Thyroid gland (tissue), 4 donors: ENCODE measurements at places on chromosomes 11 and 22. TPM values are rescaled to one million over a fixed set of nuclear protein-coding genes. Genes with fewer than 3 reads are reported as not detected.

DNA sequence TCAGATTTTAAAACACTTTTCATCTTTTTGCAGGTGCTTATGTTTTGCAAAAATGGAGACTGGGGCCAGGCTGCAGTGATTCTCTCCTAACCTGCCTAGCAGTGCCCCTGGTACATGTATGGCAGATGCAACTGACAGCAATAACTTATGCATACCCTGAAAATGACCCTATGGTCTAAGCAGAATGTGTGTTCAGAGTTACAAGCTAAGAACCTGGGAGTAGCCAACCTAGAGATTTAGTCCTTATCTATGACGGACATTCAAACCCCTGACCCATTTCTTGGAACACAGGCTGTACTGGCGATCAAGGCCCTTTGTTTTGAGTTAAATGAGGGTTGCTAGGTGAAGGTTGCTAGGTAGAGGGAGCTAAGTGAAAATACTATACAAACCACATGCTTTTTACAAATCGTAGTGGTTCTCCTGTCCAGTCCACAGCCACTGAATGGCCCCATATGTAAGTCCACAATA is 184.9 kb upstream of the SESN3 start:
- no peak for DNase-seq

Gene ELFN2
- 0.05 TPM for total RNA-seq

DNA sequence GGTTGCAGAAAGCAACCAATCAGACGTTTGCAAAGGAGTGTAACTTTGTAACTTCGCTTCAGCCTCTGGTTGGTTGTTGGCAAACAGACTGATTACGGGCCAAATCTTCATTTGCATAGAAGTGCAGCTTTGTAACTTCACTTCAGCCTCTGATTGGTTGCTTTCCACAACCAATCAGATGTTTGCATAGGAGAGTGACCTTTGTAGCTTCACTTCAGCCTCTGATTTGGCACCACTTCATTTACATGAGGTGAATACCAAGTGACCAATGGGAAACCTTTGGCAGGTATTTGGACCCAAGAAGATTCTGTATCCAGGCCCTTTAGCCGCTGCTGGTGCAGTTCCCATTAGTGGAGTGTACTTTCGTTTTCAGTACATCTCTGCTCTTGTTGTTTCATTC is 16.0 kb downstream of the USP47 start:
- DNase-seq, result no peak

GRCh38 chr22:45157907-45158306 is 5.8 kb upstream of the NUP50 start:
- no peak for DNase-seq

DNA sequence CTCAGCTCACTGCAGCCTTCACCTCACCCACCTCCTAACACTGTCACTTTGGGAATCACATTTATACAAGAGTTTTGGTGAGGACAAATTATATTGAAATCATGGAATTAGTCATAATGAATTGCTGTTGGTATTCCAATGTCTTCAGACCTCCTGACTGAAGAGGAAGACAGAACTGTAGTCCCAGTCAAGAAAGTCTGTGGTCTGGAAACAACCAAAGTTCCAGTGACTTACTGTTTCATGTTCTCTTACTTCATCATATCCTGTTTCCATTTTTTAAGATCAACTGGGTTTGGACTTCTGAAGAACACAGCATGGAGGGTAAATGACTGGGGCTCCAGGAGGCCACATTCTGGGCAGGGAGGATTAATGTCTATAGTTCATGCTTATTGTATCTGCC is 43.0 kb upstream of the HIPK3 start:
- no peak for DNase-seq

DNA sequence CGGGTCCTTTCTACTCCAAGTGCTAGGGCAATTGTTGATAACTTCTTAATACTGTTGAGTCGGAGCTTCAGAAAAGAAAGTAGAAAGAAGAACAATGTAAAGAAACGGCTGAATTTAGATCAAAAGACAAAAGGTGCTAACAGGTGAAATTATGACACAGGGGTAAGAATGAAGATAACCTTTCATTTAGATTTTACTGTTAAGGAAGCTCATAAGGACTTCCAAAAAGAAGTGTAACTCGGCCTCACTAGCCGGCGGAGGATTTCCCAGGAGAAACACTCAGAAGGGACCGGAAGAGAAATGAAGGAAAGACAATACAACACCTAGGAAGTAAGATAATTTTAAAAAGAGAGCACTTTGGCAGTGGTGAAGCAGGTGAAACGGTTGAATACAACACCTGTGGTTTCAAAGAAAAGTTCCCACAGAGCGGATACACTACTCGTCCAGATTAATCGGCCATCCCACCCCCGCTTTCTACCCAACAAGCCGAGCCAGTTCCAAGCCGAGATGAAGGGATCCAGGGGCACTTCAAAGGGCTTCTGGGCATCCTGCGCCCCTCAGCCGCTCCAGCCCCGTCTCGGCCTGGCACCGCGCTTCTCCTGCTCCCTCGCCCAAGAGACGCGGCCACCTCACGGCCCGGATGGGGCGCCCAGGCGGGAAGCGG is 737 bp downstream of the PPP2R1B start:
- peak; percentile 27 for DNase-seq

GRCh38 chr22:37222440-37222971 is 10.2 kb upstream of the SSTR3 start:
- no peak for DNase-seq

DNA sequence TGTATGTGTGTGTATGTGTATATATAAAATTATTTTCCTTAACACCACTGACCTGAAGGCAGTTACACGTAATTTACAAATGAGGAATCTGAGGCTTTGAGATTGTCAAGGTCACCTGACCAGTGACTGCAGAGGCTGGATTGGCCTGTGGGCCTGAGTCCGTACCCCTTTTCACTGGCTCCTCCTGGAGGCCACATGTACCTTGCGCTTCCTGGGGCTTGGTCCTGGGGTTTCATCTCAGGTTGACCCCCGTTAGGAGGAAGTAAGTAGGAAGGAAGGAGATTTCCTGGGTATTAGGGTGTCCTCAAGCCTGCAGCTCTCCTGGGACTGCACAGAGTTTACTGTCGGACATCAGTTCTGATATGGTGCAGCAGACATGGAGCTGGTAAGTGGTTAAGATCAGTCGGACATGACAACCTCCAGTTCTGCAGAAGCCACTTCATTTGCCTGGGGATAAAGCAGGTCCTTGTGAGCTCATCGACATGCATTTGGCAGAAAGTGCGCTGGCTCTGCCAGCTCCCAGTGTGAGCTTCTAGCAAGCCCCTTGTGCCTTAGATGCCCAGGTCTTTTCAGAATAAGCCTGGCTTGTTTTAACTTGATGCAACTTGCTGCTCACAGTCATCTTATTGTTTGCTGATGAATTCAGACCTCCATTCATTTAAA is 36.6 kb downstream of the ST3GAL4 start:
- peak; percentile 80 for DNase-seq

Gene TMEM86A
- 6.6 TPM for total RNA-seq

DNA sequence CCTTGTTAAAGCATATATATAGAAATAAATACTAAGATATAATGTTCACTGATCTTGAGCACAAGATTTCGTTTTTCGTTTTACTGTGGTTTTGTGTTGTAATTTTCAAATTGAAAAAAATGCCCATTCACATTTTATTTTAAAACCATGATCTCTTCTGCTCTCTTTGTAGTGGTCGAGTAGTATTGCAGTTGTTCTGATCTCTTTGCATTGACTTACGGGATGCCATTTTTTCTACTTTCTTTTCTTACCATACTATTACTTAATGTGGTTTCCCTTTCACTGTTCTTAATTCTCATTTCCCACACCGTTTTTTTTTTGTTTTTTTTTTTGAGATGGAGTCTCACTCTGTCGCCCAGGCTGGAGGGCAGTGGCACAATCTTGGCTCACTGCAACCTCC is 289.6 kb downstream of the DYNC2H1 start:
- no peak for DNase-seq

Gene SLC22A8
- total RNA-seq, result not detected

Gene RIC3
- total RNA-seq, result 41.1 TPM

GRCh38 chr11:134609361-134610115 is 197.5 kb upstream of the B3GAT1 start:
- DNase-seq, result peak; percentile 51

Gene DEAF1
- 91.2 TPM for total RNA-seq

DNA sequence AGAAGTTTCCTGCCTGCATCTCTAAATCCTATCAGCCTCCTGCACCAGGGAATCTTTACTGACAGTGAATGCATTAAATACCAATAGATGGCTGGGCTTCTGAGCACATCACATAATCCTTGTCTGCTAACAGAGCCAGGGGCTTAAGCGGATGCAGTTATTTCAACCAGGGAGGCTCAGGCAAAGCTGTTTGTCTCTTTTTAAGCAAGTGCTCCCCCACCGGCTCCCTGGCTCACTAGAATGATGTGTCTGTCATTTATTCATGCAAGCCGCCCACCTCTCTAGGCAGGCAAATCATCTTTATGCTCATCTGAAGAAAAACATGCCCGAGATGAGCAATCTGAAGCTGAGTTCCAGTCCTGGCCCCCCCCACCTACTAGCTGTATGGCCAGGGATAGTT is 182.3 kb downstream of the TENM4 start:
- DNase-seq, result no peak

DNA sequence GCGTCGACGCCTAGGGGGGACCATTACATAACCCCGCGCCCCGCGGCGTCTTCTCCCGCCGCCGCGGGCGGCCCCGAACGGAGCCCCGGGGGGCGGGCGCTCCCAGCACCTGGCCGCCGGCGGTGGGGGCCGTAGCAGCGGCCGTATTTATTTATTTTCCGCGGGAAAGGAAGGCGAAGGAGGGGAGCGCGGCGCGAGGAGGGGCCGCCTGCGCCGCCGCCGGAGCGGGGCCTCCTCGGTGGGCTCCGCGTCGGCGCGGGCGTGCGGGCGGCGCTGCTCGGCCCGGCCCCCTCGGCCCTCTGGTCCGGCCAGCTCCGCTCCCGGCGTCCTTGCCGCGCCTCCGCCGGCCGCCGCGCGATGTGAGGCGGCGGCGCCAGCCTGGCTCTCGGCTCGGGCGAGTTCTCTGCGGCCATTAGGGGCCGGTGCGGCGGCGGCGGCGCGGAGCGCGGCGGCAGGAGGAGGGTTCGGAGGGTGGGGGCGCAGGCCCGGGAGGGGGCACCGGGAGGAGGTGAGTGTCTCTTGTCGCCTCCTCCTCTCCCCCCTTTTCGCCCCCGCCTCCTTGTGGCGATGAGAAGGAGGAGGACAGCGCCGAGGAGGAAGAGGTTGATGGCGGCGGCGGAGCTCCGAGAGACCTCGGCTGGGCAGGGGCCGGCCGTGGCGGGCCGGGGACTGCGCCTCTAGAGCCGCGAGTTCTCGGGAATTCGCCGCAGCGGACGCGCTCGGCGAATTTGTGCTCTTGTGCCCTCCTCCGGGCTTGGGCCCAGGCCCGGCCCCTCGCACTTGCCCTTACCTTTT is at the start of gene EP300:
EP300 (plus strand) TSS at position 570 of the 795 bp plus-strand sequence. CDS start 413 bp downstream, outside the sequence.
- DNase-seq, result peak; percentile 86

Gene PNPLA5
- total RNA-seq, result not detected

DNA sequence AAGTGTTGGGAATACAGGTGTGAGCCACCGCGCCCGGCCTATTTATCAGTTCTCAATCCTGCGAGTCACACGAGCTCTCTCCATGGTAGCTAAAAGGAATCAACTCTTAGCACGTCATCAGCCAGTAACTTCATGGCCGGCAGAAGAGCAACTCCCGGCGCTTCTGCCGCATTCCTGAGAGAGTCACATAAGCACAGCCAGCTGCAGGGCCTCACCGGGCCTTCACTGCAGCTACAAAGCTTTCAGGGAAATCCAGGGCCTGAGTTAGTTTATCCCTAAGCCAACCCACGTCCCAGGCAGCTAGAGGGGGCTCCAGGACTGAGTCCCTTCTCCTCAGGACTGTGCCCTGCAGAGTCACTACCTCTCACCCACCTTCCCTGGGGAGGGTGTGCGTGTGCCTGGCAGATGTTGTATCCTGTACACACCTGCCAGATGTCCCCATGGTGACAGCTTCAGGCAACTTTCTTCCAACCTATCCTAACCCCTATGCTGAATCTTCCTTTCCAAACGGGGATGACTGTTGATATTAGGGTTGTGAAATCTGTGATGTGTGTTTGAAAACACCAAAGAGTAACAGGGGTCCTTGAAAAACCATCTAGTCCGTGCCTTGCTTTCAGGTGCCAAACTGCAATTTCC is 45.9 kb upstream of the ARFGAP3 start:
- DNase-seq, result no peak

- DNase-seq, result no peak
These were observed 232.3 kb downstream of the JRKL start for GRCh38 chr11:96622026-96622634.

DNA sequence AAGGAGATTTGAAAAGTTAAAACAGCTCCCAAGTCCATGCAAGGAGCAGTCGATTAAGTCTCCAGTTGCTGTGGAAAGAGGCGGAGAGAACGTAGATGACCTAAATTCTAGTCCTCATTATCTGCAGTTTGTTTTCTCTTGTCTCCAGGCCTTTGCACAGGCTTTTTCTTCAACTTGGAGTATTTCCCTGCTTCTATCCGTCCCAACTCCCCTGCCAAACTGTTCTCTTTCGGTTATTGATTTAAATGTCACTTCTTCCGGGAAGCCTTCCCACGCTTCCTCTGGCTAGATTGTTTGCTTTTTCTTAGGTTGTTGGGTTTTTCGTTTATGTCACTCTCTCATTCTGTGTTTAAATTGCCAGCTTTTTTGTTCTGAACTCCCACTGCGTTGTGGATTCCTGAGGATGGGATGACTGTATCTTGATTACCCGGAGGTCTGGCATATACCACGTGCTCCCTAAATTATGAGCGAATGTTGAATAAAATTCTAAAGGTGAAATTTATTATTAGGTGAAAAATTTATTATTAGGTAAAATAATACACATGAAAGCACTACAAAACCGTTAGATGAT is 463 bp downstream of the TMEM126B start:
- DNase-seq, result no peak

- DNase-seq, result no peak
These were observed 160.2 kb downstream of the IGLL1 start for GRCh38 chr22:23419931-23420330.

DNA sequence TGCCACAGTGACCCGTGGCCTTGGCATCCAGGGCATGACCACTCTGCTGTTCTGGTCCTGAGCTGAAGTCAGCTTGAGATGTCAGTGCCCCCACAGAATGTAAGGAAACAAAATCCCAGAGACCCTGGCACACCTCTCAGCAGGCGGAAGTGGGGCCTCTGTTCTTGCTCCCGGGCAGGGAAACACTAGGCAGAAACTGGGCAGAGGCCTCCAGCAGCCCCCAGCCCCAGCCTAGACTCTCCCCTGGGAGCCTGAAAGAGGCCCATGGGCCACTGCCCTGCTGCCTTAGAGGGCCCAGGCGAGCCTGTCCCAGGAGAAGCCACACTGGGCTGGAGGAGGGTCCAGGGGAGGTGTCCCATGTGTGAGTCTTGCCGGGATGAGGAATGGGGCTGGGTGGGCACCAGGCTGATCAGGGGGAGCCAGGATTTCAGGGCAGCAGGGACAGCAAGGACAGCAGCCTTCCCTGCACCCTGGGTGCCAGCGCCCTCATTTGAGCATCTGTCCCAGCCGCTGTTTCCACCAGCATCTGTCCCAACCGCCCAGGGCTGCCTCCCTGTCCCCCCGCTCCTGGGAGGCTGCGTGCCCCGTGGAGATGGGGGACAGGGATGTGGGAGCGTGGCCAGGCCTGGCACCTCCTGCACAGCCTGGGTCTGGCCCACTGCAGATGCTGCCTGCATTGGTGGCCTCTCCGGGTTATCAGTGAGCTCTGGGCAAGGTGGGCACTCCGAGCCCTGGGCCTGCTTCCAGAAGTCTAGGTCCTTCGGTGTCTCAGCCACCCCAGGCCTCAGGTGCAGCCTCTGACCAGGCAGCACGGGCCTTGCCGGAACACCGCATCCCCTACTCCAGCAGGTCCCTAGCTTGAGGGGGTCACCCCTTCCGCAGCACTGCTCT is 1072.4 kb downstream of the BRD1 start:
- no peak for DNase-seq
